ENCODE measurements at places on chromosomes 7 and 10.

- DNase-seq: no peak
Observed at GRCh38 chr10:123972481-123973401, 81.1 kb upstream of the CPXM2 start.

DNA sequence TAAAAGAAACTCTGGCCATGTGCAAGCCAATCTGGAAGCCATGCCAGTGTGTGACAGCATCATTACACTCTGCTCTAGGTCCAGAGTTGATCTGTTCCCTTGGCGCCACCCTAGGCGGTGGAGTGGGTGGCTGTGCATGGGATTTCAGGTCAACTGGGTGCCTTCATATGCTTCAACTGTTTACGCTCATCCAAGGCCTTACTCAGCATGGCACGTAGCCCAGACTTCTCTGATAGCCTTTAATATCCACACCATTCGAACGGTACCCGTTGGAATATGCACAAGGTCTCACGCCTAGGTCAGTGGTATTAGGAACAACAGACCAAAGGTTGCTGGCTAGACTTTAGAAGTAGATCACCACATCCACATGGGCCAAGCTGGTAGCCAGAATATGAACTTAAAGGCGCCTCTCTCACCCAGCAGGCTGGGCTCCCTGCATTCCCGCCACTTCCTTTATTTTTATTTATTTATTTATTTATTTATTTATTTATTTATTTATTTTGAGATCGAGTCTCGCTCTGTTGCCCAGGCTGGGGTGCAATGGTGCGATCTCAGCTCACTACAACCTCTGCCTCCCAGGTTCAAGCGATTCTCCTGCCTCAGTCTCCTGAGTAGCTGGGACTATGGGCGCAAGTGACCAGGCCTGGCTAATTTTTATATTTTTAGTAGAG, 18.7 kb upstream of the ACHE start:
- DNase-seq: no peak

DNA sequence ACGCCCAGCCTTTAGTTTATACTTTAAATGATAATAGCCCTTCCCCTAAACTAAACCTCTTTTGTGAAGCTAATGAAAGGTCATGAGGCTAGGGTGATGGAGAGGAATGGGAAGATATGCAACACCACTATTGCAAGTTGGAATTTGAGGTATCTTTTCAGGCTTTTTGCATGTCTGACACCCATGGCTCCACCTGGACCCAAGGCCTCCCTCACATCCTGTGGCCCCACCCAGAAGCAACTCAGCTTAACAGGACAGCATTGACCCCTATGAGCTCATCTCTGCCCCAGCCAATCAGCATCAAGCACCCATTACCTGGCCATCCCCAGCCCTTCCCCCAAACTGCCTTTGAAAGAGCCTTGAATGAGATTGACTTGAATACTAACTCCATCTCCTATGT, 674.2 kb upstream of the NRP1 start:
- no peak for DNase-seq

DNA sequence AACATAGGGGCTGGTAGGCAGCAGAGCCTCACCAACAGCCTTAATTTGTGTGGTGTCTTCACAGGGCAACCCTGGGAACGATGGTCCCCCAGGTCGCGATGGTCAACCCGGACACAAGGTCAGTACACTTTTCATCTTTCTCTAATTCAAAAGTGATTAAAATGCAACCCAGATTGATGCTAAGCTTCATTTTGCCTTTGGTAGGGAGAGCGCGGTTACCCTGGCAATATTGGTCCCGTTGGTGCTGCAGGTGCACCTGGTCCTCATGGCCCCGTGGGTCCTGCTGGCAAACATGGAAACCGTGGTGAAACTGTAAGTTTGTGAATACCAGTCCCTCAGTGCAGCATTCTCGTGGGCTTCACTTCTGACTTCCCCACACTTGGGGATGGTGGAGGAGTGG, 30.9 kb downstream of the COL1A2 start:
- DNase-seq: no peak

GRCh38 chr7:28293527-28293835, 112.9 kb upstream of the JAZF1 start:
- no peak for DNase-seq

GRCh38 chr7:37372750-37373149, 75.9 kb downstream of the ELMO1 start:
- DNase-seq: no peak

- no peak for DNase-seq
Observed at GRCh38 chr7:128103498-128104107, 72.4 kb upstream of the LRRC4 start.

DNA sequence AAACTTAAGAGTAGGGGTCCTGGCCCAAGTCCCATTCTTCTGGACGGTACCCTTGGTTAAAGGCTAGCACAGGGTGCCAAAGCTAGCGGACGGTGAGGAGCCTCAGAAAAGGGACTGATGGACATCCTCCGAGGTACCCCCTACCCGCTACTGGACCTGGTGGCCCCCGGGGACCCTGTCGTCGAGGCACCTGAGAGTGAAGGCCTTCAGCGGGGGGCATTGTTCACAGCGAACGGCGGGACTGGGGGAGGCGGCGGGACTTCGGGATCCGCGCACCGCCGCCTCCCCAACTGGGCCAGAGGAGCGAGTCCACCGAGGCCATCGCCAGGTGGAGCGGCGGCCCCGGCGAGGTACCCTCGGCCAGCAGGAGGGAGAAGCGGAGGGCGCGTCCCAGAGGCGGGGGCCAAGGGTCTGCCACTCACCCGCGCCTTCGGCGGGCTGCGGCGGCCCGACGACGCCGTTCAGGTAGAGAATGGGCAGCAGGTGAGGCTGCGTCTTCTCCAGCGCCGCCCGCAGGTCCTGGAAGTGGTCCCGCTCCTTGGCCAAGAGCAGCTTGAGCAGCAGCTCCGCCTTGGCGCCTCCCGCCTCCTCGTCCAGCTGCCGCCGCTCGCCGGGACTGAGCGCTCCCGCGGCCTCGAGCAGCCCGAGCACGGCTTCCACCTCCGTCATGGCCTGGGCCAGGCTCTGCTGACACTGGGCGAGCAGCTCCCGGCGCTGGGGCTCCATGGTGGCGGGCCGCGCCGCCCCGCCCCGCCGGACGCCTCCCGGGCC, 575 bp downstream of the DLG5 start:
- DNase-seq: no peak

DNA sequence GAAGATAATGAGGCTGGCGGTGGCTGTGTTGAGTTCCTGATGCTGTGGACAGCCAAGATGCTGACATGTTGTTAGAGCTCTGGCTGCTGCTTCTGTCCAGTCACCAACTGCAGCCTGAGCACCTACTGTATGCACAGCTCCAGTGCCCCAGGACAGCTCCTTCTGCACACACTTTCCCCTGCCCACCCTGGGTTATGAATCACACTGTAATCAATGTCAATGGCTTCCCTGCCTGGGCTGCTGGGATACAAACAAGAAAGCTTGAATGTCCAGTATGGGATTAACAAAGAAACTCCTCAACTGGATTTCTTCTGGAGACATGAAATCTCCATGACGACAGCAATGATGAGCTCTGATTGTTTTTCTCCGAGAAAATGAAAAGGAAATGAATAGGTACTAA, 172.0 kb downstream of the GFRA1 start:
- DNase-seq: no peak

- DNase-seq: no peak
Observed at GRCh38 chr7:939843-940242, 14.6 kb downstream of the ADAP1 start.

- DNase-seq: no peak
Observed at GRCh38 chr7:87878208-87878735, 2.0 kb downstream of the DBF4 start.

DNA sequence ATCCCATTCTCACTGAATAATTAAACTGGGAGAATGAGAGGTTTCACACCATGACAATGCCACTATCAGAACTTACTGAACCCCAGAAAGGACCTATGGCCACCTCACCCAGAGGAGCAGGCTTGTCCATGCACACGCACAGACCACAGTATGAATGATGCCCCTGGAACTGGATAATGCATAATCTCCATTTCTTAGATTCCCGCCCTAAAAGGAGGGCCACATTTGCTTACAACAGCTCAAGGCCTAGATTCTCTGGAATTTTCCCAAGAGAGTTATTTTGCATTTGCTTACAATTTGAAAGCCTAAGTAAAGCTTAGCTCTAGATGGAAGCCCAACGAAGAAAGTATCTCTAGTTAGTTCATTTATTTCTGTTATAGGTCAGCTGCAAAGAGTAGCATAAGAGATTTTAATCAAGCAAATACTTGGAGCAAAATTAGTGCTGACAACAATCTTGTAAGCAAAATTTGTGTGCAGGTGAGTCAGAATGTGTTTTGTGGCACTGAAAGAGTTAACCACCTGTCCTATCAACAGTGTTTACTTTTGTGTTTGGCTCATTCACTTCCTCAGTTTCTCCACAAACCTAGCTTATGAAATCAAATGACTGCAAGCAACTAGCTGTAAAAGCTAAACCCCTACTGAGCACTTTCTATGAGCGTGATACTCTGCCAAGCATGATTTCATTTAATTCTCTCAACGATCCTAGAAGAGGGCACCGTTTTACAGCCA, 32.1 kb downstream of the ELMO1 start:
- DNase-seq: no peak

GRCh38 chr7:24706211-24707170, 50.8 kb downstream of the GSDME start:
- no peak for DNase-seq

- DNase-seq: no peak
Observed at GRCh38 chr10:23525406-23525805, 86.5 kb downstream of the OTUD1 start.

DNA sequence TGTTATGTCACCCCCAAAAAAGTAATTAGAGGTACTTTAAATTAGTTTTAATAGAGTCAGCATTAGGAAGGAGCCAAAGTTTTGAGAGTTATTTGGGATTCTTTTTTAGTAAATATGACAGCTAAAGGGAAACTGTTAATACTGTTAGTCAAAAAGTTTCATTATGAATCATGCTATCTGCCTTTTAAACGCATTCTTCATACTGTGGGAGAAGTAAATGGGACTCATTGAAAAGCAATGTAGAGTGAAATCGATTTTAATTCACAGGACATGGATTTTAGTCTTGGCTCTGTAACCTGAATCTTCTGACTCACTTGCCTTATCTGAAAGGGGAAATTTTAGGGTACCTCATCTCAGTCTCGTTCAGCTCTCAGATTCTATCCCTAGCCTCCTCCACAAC, 105.1 kb downstream of the AASS start:
- no peak for DNase-seq

DNA sequence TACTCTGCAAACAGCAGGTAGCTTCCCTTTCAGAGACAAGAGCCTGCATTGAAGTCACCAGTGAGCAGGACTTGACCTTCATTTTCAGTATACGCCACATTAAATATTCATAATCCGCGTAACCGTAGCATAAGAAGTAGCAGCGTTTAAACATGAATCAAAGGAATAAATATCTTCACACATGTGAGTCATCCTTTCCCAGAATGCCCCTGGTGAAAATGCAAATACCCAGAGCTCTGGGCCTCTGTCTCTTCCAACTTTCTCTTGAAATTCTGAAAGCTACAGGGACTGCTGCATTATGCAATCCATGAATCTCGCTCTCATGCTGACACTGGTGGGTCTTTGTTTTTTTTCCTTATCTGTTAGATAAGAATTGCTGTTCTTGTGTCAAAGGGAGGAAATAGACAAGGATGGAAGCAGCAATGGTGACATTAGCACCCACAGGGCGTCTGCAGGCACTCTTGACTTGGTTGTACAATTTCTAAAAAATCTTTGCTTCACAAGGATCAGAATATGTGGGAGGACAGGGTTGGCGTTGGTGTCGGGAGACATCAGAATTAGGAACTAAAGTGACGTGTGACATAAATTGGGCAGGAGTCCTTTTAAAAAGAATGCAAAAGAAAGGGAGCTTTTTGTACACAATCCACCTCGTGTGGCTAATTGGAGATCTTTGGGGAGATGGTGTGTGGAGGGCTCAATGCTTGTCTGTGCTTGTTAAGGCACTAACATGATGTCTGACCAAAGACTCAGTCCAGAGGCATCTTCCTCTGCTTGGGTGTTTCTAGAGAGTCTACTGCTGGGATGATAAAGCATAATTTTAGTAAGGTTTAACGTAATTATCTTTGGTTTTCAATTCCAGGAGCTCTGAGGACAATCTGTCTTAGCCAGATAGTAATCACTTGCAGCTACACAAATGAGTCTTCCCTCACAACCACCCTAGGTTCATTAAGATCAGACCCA, 390.3 kb downstream of the KCNMA1 start:
- DNase-seq: no peak

DNA sequence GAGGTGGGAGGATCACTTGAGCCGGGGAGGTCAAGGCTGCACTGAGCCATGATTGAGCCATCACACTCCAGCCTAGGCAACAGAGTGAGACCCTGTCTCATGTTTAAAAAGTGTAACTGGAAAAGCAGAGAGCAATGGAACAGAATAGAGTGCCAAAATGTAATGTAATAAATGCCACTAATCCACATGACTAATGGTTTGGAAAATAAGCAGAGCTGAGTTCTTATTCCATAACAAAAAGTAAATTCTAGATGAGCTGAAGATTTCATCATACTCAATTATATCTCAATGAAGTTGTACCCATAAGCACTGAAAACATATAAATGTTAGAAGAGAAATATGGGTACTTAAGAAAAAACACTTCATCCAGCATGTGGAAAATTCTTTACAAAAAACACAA, 132.6 kb downstream of the USP6NL start:
- no peak for DNase-seq

DNA sequence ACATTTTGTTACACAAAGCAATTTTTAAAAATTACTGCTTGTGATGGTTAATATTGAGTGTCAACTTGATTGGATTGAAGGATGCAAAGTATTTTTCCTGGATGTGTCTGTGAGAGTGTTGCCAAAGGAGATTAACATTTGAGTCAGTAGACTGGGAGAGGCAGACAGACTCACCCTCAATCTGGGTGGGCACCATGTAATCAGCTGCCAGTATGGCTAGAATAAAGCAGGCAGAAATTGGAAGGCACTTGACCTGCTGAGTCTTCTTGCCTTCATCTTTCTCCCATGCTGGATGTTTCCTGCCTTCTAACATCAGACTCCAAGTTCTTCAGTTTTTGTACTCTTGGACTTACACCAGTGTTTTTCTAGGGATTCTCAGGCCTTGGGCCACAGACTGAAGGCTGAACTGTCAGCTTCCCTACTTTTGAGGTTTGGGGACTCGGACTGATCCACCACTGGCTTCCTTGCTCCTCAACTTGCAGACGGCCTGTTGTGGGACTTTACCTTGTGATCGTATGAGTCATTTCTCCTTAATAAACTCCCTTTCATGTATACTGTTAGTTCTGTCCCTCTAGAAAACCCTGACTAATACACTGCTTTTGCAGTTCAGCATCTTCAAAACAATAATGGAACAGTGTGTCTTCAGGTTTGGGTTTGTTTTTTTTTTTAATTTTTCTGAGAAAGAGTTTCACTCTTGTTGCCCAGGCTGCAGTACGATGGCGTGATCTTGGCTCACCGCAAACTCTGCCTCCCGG, 244.1 kb upstream of the SEMA3C start:
- DNase-seq: no peak

GRCh38 chr7:101162551-101163278, 2.7 kb downstream of the VGF start:
- no peak for DNase-seq

GRCh38 chr10:6819301-6819700, 239.2 kb upstream of the PRKCQ start:
- DNase-seq: no peak

DNA sequence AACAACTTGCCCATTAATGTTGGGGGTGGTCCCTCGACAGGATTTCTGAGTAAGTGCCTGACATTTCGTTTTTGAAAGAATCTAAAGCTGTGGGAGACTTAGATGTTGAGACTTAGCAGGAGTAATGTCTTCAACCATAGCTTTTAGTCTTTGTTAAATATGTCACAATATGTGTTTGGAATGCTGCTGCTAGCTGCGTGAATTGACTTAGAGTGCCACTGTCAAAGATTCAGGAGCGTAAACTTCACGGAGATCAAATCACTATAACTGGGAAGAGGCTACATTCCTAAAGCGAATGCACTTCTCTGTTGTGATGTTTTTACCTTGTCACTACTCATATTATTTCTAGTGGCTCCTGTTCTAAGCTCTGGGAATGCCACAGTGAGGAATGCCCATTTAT, 91.3 kb upstream of the SAMD8 start:
- DNase-seq: no peak
